ENCODE measurements at places on chromosomes 12 and 14.

- DNase-seq = no peak
Observed at GRCh38 chr14:22291406-22291805, 297.6 kb downstream of the DAD1 start.

DNA sequence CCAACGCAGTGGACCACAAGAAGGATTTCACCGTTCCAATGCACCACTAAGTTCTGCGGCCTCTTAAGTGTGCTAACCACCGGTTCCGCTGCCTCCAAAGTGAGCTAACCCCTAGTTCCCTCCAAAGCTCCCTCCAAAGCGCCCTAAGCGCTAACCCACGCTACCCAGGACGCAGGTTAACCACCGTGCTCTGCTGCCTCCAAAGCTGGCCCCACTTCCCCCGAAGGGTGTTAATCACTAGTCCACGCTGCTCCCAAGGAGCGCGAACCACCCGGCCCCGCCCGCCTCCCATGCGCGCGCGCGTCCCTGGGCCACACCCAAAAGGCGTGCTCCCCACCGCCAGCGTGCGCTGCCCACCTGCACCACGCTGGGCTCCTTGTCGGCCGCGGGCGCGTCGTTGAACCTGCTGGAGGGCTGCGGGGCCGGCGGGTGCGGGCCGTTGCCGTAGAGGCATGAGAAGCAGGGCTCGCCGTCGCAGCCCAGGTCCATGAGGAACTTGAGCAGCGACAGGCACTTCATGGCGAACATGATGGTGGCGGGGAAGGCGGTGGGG lies 11.7 kb downstream of the FAM181A start:
- no peak for DNase-seq

DNA sequence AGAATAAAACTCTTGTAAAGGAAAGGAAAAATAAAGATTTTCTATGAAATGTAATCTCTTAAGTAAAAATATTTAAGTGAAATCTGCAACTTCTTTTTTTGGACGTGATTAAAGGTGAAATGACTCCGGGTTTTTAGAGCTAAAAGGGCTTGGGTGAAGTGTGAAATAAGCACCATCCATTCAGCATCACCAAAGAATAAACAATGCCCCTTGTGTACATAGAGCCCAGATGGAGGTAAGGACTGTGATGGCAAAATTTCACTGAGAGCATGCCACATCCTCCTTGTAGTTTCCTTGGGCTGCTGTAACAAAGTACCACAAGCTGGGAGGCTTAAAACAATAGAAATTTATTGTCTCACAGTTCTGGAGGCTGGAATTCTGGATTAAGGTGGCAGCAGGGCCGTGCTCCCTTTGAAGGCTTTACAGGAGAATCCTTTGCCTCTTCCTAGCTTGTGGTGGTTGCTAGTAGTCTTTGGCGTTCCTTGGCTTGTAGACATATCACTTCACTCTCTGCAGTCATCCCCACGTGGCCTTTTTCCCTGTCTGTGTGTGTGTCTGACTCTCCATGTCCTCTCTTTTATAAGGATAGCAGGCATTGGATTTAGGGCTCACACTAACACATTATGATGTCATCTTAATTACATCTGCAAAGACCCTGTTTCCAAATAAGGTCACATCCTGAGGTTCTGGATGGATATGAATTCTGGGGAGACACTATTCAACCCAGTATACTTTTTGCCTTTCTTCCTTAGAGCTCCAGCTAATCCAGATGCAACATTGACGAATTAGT lies 24.2 kb downstream of the ZNF664 start:
- no peak for DNase-seq

- DNase-seq = peak; percentile 12
Observed at GRCh38 chr14:52918486-52918885, 32.4 kb downstream of the FERMT2 start.

- no peak for DNase-seq
Observed at GRCh38 chr12:5033883-5034282, 9.8 kb upstream of the KCNA5 start.

- DNase-seq = no peak
Observed at GRCh38 chr14:103541709-103542604, 13.0 kb downstream of the TRMT61A start.

DNA sequence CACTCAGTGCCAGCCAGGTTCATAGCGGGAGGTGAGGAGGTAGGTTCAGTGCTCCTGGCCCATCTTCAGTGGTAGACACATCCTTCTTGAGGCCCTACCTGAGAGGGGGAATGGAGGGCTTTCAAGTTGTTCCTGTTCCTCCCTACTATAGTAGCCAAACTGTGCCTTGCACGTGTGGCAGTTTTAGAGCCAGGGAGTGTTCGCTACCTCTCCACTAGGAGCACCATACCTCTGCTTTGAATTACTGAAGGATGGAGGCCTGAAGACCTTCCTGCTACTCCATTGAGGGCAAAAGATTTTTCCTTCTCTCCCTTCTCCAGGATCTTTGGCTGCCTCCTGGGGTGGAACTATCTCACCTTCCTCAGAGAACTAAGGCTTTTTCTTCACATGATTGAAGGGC lies 5.9 kb upstream of the ALG10 start:
- no peak for DNase-seq

DNA sequence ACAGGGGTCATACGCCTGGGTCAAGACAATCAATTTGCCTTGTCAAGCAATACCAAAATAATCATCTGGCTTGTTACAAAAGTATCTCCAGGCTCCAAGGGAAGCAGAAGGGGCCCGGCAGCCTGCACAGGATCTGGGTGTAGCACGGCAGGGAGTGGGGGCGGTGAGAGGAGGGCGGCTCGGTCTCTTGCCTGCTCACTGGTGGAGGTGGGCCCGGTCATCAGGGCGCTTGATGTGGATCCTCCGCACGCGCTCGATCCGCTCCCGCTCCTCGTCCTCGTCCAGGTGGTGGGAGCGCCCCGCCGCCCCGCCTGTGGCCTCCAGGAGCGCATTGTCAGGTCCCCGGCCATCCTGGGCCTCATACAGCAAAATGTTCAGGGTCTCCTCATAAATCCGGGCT lies 25.7 kb downstream of the KCTD10 start:
- no peak for DNase-seq

DNA sequence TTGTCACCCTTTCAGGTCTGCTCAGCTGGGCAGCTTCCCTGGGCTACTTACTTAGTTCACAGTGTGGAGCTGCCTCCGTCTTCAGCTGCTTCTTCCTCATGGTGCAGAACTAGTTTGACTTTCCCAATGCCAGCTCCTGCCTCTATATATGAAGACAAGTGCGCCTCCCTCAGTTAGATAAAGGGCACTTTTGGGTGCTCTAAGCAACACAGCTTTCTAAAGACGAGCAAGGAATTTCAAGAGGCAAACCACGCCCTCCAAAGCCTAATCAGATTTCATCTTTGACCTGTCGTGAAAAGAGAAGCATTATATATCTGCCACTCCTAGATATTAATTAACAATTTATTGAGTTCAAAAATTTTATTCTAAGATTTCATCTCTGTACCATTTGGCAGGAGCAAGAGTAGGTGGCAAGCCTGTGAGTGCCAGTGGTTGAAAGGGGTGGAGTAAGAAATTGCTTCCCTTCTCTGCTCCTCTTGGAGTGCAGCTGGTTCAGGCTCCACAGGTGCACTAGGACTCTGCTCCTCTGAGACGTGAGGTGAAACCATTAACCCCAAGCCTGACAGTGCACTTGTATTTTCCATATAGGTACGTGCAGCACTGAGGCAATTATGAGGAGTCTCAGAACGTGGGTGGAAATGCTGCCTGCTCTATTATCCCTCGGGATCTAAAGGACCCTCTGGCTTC lies 2.1 kb upstream of the SLC11A2 start:
- no peak for DNase-seq

DNA sequence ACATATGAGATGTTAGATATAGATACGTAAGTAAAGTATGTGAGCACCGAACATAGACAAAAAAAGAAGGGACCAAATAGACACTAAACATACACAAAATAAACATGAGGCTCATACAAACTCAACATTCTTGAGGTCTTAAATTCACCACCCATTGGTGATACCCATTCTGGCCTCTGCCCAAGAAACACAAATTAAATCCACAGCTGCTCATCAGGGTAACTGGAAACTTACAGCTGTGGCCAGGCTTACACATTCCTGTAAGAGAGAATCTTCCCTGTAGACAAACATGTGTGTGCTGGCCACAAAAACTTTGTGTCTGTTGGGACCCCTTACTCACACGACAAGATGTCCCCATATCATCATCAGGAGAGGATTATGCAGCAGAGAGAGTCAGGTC lies 22.4 kb downstream of the MAGOHB start:
- no peak for DNase-seq

- DNase-seq = no peak
Observed at GRCh38 chr12:63955831-63956666, 111.5 kb downstream of the SRGAP1 start.

Data from 8988T (cell line).